ENCODE measurements at places on chromosomes 4 and X.
A peak's percentile ranks its signal among the peaks of the same experiment; 100 is the strongest.

GRCh38 chr4:7777017-7777710 lies 162.5 kb downstream of the AFAP1 start:
- no peak for DNase-seq

GRCh38 chr4:139776235-139776634 lies 110.6 kb downstream of the MGST2 start:
- no peak for DNase-seq

DNA sequence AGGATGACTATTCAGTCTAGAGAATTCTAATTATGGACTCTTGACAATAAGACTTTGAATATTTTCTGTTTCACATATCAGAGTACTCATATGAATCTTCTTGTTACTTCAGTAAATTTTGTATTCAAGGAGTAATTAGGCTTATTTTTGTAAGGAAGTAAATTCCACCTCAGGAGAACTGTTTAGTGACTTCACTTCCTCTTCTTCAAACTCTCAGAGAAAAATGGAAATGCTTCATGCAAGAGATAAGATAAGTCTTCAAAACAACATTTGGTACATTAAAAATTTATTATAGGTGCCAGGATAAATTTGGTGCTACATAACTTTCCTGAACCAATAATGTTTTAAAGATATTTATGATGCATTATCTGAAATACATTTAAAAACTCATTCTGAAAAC lies 1421.9 kb downstream of the PCDH7 start:
- no peak for DNase-seq

- no peak for DNase-seq
Measured at GRCh38 chrX:101484135-101484534, 1.1 kb upstream of the ARMCX4 start.

GRCh38 chr4:86586626-86587380 lies 7.3 kb upstream of the PTPN13 start:
- no peak for DNase-seq

DNA sequence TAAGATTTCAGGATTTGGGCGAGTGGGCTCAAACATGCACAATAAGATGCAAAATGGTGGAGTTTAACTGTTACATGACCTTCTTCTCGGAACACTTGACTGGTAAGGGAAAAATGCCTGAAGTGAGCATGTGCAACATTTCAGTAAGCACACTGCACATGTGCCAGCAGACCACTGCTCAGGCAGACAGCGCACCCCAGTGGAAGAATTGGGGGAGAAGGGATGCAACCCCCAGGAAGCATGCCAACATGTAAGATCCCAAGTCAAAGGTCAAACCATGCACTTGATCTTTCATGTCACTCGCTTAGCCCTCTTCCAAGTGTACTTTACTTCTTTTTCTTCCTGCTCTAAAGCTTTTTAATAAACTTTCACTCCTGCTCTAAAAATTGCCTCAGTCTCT lies 256.3 kb downstream of the CENPC start:
- DNase-seq: peak; percentile 52

DNA sequence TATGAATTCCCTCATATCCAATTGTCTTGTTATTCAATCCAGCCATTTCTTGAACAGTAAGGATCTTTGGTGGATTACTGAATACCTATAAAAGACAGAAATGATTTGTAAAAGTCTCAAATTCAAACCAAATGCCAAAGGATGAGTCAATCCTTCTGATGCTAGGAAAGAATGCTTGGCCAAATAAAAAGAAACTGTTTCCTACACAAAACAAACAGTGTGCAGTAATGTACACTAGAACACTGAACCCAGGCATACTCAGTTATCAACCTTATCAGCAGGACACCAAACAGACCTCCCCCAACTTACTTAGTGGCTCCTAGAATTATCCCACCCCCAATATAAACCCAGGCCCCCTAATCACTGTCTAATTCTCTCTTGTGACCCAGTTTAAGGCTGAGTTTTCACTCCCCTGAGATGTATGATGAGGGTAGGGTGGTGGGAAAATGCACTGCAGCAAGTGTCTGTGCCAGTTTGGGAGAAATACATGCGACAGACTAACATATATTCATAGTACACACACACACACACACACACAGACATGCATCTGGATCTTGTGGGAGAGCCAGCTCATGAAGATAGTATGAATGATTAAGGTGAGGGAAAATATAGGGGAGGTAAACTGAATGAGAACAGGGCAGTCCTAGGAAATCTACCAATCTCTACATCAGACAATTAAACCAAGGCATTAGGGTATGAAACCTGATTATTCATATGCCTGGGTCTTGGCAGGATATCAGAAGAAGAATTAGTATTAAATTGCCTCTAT lies 35.0 kb downstream of the CLDN2 start:
- DNase-seq: no peak

DNA sequence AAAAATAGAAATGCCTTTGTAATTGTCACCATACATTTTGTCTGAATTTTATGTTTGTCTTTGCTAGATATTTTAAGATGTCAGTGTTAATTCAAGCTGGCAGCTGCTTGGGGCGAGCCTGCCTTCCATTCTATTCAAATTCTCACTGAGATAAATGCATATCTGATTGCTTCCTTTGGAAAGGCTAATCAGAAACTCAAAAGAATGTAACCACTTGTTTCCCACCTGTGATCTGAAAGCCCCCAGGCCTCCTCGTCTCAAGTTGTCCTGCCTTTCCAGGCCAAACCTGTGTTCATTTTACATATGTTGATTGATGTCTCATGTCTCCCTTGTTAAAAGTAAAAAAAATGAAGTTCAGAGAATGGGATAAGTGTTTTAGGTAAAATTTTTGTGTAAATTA lies 318.7 kb upstream of the TECRL start:
- DNase-seq: no peak

GRCh38 chrX:153642655-153643430 lies 4.2 kb upstream of the DUSP9 start:
- no peak for DNase-seq

DNA sequence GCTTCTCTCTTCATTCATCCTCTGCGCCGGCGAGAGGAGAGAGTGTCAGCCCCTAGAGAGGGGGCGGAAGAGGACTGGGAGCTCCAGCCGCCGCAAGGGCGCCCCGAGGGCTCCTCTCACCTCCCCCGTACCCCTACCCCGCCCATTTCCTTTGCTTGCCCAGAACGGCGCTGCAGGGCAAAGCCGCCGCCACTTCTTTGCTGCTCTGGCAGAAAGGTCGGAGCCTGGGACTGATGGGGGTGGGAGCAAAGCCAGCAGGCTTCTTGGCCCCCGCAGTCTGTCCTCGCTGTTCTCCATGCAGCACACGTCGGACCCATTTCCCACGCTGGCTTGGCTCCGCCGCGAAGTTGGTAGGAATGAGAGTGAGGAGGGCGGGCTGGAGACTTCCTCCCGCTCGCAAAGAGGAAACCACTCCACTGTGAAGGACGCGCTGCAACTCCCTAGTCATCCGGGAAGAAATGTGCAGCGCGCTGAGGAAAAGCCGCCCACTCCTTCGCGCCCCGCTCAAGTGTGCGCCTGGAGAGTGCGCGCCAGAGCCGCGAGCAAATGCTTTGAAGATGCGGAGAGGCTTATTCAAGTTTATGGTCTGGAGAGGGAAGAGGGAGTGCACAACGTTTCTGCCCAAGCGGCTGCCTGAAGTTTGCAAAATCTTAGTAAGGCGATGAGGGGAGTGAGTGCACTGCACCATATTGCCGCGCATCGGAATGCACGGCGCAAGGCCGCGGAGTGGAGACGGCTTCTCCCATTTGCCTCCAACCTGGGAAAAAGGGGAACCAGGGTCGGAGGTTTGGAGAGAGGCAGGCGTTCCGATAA lies 2.8 kb upstream of the PCDH7 start:
- no peak for DNase-seq

DNA sequence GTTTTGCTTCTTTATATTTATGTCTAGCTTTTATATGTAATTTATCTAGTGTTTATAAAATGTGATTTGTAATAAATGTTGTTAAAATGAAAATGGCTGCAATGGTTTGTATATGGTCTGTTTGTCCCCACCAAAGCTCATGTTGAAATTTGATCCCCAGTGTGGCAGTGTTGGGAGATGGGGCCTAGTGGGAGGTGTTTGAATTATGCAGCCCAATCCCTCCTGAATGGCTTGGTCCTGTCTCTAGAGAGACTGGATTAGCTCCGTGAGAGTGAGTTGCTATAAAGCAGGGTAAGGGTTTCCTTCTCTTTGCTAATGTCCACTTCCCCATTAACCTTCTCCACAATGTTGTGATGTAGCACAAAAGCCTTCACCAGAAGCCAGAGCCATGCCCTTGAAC lies 30.0 kb upstream of the JADE3 start:
- DNase-seq: no peak

GRCh38 chrX:119690921-119691716 lies 1.8 kb downstream of the SEPTIN6 start:
- peak; percentile 81 for DNase-seq

GRCh38 chrX:65581661-65582339 lies 47.2 kb upstream of the LAS1L start:
- DNase-seq: peak; percentile 61

DNA sequence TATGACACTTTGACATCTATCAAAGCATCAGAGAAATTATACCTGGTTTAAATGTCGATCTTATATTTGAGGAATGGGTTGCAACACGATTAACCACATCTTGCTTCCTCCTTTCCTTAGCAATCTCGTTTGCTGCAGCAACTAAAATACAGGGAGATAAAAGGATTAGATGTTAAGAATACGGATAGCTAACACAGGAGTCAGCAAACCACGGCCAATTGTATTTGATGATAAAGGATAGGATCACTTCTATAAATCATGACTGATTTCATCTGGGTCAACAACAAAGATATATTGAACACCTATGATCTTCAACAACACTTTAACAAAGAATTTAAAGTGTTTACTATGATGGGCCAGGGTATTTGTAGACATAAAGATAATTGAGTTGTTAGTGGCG lies 5.0 kb downstream of the MAP7D3 start:
- no peak for DNase-seq

GRCh38 chrX:5708251-5708650 lies 520.4 kb downstream of the NLGN4X start:
- no peak for DNase-seq

DNA sequence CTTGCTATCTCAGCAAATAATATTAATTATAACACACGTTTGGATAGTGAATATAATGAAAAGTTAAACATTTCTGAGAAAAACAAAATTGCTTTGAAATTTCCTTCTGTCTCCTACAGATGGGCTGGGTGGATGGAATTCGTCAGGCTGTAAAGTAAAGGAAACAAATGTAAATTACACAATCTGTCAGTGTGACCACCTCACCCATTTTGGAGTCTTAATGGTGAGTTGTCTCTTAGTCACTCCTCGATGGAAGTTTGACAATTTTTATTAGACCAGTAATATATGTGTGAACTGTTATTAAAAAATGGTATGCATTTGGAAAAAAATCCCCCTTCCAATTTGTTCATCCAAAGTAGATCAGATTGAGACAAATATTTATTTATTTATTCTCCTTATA lies 92.5 kb upstream of the BRS3 start:
- DNase-seq: no peak

GRCh38 chr4:5712931-5713330 lies 1.9 kb downstream of the EVC start:
- no peak for DNase-seq

DNA sequence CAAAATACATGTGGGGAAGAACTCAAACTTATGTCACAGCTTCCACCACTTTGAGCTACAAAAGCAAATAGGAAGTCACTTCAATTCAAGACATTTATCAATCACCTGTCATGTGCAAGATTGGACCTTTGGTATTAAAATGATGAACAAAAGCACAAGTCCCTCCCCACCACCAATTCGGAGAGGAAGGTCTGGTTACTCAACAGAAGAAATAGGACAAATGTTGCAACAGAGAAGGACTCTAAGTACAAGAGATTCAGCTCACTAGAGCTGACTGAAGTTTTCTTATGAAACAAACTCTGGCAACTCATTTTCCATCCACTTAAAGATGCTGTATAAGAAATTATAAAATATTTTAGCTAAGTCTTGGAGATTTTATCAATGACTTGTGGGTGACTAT lies 16.0 kb upstream of the MMRN1 start:
- DNase-seq: no peak

DNA sequence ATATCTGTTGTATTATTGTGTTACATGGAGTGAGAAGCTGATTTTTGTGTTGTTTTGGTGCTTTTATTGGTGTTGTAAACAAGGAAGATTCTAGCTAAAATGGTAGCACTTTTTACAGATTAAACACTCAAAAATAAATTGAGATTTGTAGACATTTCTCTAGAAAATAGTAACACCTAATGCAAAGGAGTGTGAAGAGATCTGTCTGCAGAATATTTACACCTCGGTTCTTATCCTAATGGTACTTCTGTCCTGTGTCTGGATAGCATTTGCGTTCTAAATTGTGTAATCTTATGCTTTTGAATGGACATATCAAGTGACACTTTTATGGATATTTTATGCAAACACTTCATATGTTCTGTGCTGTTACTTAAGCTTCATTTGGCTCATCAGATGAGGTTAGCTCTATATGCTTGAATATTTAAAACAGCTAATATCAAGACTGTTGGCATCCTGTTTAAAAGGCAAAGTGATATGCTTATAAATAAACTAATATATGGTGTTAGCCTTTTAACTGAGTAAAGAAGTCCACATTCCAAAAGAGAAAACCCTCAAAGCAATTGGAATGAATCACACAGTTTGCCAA lies 6.0 kb downstream of the PCDH7 start:
- DNase-seq: no peak

GRCh38 chrX:141279476-141279875 lies 37.2 kb upstream of the SPANXC start:
- DNase-seq: no peak

DNA sequence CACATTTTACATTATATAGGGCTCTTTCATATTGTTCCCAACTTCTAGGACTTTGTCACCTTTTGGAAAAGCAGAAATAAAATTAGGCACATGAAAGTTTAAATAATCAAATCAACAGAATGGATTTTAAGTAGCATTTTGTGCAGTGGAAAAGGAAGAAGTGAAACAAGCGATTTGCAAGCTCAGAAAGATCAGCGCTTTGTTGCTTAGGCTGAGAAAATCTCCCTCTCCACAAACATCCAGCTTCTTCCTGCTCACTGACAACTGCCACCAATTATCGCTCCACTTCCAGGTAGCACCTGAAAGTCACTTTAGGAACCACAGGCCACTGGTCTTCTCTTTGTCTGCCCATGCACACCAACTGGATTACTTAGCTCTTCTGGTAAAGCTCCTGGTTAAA lies 2.0 kb upstream of the PDK3 start:
- DNase-seq: no peak

Measured in erythroblast (primary cell).